ENCODE measurements at places on chromosomes 7 and 10.

- DNase-seq, result peak; percentile 55
- no peaks in the 10 kb centered on the region for H3K27me3 ChIP-seq
- H3K4me1 ChIP-seq, result no peaks in the 10 kb centered on the region
- H3K27ac ChIP-seq, result no peak overlapping the region
These were observed 161.0 kb downstream of the TEX36 start for GRCh38 chr10:125521721-125522680.

DNA sequence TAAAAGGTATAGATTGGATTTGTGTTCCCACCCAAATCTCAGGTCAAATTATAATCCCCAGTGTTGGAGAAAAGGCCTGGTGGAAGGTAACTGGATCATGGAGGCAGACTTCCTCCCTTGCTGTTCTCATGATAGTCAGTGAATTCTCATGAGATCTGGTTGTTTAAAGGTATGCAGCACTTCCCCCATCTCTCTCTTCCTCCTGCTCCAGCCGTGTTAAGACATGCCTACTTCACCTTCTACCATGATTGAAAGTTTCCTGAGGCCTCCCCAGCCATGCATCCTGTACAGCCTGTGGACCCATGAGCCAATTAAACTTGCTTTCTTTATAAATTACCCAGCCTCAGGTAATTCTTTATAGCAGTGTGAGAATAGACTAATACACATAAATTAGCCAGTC, 39.1 kb downstream of the HTR7 start:
- H3K4me3 ChIP-seq, result no peak overlapping the region
- 0 out of 2 replicates have a peak, but pooled peaks cover 4% of the 10 kb centered on the region for H3K36me3 ChIP-seq
- no peaks in the 10 kb centered on the region for H3K4me1 ChIP-seq
- H3K27me3 ChIP-seq, result no peaks in the 10 kb centered on the region
- no peak for DNase-seq

- H3K4me1 ChIP-seq, result no peaks in the 10 kb centered on the region
- H3K27me3 ChIP-seq, result no peaks in the 10 kb centered on the region
- H3K36me3 ChIP-seq, result no peaks in the 10 kb centered on the region
- H3K27ac ChIP-seq, result no peak overlapping the region
- H3K4me3 ChIP-seq, result no peak overlapping the region
- DNase-seq, result no peak
These were observed 81.3 kb downstream of the NRCAM start for GRCh38 chr7:108374899-108375298.

DNA sequence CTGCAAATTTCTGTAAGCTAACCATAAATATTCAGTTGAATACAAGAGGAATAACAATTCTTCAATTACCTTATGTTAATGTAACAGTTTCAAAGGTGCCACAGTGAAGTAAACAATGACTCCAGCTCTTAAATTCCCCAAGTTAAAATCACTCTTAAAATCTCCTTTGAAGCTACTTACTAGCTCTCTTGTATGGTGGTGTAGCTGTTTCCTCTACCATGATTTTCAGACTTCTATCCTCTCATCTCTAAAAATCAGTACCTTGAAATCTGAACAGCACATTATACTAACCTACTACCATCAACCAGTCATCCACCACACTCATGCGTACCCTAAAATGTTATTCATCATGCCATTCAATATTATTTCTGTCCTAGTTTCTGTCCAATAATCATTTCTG, 29.6 kb downstream of the JMJD1C start:
- H3K4me3 ChIP-seq, result no peak overlapping the region
- peaks cover 7% of the 10 kb centered on the region for H3K4me1 ChIP-seq
- H3K36me3 ChIP-seq, result no peaks in the 10 kb centered on the region
- no peaks in the 10 kb centered on the region for H3K27me3 ChIP-seq

GRCh38 chr7:46214526-46214925, 293.5 kb upstream of the IGFBP3 start:
- DNase-seq, result no peak
- no peaks in the 10 kb centered on the region for H3K4me1 ChIP-seq
- H3K27me3 ChIP-seq, result no peaks in the 10 kb centered on the region
- no peak overlapping the region for H3K4me3 ChIP-seq
- no peaks in the 10 kb centered on the region for H3K36me3 ChIP-seq
- no peak overlapping the region for H3K27ac ChIP-seq

Measured in iPS DF 6.9 (cell line).